ENCODE measurements at places on chromosomes 16 and 17. TPM values are rescaled to one million over a fixed set of nuclear protein-coding genes. Genes with fewer than 3 reads are reported as not detected.

PLA2G15 gene
- 18.8 TPM for total RNA-seq

ACSM2A gene
- not detected for total RNA-seq

OR3A2 gene
- total RNA-seq: not detected

EFNB3 gene
- 32.3 TPM for total RNA-seq

RBFOX1 gene
- 0.29 TPM for total RNA-seq

SSTR5 gene
- 1.4 TPM for total RNA-seq

MSLN gene
- total RNA-seq: 0.50 TPM

CXCL16 gene
- 4.3 TPM for total RNA-seq

HSD11B2 gene
- total RNA-seq: 38.7 TPM

SOST gene
- 0.42 TPM for total RNA-seq

MYCBPAP gene
- total RNA-seq: 3.5 TPM

OR3A3 gene
- not detected for total RNA-seq

KRT33A gene
- total RNA-seq: not detected

KLHL10 gene
- not detected for total RNA-seq

SCARF1 gene
- 0.69 TPM for total RNA-seq

ABCA3 gene
- 6.9 TPM for total RNA-seq

SMIM5 gene
- 4.4 TPM for total RNA-seq

CLDN9 gene
- total RNA-seq: 2.2 TPM

SERPINF2 gene
- total RNA-seq: 68.6 TPM
